ENCODE measurements at places on chromosomes 16 and 17. TPM values are rescaled to one million over a fixed set of nuclear protein-coding genes. Genes with fewer than 3 reads are reported as not detected.

- DNase-seq, result no peak
Measured at GRCh38 chr16:3074860-3075522, 9.6 kb downstream of the IL32 start.

DNA sequence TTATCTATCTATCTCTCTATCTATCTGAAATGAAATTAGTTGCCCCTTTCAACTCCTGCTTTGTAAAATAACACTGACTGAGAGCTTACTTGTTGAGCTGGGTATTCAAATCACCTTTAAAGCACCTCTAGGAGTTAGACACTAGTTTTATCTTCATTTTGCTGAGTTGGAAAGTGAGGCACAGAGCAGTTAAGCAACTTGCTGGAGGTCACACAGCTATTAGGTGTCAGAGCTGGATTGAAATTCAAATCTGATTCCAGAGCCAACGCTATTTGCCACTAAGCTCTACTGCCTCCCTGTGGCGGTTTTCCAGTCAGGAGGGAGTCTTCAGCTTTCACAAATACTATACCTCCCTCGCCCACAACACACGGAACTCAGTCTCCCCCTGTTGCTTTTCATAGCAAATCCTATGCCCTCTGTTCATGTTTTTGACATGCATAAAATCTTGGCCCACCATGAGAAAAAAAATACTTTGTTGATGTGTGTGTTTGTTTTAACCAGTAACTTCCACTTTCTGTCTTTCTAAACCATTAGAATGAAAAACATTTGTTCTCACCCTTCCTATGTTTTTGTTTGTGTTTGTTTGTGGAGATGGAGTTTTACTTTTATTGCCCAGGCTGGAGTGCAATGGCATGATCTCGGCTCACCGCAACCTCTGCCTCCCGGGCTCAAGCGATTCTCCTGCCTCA, 74.8 kb upstream of the SMURF2 start:
- DNase-seq, result peak; percentile 70

GRCh38 chr17:45440161-45440778, 7.6 kb upstream of the ARHGAP27 start:
- DNase-seq, result peak; percentile 25

The KCNJ18 gene
- total RNA-seq, result not detected

DNA sequence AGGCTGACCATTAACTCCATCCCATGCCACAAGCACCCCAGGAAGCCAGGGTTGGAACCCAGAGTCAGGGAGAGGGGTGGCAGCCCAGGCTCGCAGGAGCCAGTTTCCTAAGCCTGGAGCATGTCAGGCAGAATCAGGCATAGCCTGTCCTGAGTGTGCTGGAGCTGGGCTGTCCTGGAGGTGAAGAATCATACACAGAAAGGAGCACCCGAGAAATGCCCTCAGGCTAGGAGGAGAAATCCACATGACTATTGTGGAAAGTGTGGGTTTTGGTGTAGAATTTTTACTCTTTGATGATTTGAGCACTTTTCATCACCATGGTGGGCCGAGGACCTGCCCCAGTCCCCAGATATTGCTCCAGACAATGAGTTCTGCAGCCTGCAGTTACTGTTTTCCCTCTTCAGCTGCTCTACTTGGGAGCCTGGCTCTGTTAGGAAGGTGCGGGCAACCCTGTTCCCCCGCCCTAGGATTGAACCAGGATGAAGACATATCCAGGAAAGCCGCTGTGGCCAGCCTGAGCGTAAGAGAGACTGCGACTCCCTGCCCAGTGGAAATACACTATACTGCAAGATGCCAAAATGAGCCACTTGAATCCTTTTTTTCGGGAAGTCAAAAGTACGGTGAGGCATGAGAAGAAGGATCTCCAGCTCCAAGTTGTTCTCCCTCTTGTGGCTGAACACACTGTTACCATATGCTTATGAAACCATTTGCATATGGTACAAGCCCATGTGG, 29.0 kb upstream of the HEATR6 start:
- peak; percentile 70 for DNase-seq

- no peak for DNase-seq
Measured at GRCh38 chr17:80836971-80837481, 154.6 kb upstream of the CHMP6 start.

GRCh38 chr16:50742576-50743200, 802 bp downstream of the CYLD start:
- peak; percentile 29 for DNase-seq

DNA sequence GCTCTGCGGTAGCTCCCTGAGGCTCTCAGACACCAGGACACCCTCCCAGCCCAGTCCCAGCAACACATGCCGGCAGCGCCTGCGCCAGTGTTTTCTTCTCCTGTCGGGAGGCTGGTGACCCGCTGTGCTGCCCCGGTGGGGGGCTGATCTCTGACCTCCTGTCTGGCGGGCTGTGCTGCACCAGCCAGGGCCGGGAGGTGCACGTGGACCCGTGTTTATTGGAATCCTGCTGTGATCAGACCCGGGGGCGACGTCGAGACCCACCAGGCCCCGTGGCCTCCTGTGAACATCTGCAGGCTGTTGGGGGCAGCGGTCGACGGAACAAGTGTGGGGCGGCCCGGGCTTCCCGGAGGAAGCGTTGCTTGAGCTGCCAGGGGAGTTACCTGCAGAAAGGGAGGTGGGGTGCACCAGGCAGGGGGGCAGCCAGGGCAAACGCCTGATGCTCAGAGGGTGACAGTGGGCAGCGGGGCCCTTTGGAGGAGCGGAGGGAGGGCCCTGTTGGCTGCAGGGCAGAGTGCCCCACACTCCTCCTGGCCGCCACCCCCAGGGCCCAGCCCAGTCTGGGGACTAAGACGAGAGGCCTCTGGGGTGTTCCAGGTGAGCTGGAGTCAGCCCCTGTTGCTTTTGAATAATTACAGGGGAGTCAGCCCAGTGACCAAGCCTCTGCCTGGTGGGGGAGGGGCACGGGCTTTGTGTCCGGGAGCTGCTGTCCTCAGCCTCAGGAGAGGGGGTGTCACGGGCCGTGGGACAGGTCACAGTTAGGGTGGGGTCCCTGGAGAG, 2.3 kb upstream of the SSTR5 start:
- DNase-seq, result no peak

The MT1G gene
- total RNA-seq, result not detected

GRCh38 chr17:54770836-54771235, 129.8 kb upstream of the TOM1L1 start:
- DNase-seq, result no peak

GRCh38 chr16:2238838-2239675, 2.8 kb downstream of the DNASE1L2 start:
- DNase-seq, result peak; percentile 10

- DNase-seq, result no peak
Measured at GRCh38 chr17:4368341-4368740, 1.9 kb upstream of the UBE2G1 start.

The CACNG1 gene
- not detected for total RNA-seq

DNA sequence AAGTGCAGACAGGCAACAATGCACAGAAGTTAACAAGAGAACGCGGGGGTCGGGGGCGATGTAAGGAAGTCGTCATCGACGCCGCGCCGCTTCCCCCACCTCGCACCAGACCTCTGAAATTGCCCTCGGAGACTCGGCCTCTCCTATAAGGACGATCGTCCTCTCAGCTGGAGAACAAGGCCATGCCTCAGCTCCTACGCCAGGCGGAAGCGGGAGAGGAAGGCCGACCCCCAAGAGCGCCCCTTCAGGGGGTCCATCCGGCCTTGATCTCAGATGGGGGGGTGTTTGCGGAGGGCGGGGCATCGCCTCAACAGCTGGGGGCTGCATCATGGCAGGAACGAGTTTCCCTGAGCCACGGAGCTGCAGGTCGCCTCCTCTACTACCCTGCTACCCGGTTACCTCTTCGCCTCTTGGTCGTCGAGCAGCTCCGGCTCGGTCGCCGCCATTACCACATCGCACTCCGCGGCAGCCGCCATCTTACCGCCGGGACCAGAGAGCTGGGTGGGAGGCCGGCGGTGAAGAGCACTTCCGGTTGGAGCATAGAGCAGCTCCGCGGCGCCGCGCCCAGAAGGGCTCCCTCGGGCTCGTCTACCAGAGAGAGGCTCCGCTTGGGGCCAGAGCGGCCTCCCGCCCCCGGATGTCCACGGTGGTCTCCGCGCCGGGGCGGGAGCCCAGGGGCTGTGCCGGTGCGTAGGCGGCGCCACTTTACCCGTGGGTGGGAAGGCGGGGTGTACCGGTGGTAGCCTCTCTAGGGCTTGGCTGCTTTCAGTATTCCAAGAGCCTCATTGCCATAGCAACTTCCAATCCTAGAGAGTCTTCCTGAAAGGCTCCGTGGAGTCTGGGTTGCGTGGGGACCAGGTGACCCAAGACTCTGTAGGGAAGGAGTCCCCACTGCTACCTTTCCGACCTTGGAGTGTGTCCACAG, at the start of gene DNAJC7:
TSS of gene DNAJC7 (minus strand) at position 499 of the 925 bp plus-strand sequence. CDS start at position 476, 23 bp downstream.
- peak; percentile 88 for DNase-seq

The FBF1 gene
- 14.1 TPM for total RNA-seq

The EMP2 gene
- 6.8 TPM for total RNA-seq

GRCh38 chr17:73770849-73771229, 126.6 kb upstream of the SDK2 start:
- no peak for DNase-seq

DNA sequence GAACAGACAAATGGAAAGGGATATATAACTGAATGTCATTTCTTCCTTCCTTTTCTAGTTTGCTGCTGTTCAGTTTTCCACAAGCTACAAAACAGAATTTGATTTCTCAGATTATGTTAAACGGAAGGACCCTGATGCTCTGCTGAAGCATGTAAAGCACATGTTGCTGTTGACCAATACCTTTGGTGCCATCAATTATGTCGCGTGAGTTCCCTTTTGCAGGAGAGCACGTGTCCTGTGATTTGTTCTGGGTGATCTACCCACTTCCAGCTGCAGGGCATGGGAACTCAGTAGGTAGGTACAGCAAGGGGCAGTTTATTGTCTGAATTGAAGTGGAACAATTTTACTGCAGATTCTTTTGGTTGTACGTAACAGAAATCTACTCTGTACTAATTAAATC, 8.8 kb downstream of the ITGAL start:
- DNase-seq, result no peak

GRCh38 chr17:51256101-51256500, 3.7 kb downstream of the MBTD1 start:
- DNase-seq, result no peak

DNA sequence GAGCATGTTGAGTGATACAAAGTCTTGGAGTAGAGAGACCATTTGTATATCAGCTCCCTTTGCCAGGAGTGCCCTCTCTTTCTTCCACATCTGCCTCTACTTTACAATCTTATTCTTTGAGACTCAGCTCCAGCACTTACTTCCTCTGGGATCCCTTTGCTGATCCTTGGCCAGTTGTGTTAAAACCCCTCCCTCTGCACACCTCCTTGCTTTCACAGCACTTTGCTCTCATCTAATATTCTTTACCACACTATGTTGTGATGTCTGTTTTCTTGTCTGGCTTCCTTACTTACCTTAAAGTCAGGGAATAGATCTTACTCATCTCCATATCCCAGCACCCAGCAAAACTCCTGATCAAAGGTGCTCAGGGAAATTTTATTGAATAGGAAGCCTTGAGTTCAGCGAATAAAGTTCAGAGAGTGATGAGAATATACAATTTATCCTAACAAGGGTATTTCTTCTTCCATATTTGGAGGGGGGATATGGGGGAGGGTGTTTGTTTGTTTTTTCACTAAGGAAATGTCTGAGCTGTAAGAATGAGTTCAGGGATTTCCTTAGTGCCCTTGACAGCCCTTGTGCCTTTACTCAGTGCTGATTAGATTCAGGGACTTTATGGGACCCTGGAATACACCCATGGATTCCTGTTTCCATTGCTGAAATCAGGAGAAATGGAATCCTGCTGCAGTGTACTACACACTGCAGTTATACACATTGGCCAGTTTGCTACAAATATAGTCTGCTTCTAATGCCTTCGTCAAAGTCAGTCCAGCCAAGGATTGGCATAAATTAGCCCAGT, 32.0 kb downstream of the MRTFB start:
- no peak for DNase-seq

DNA sequence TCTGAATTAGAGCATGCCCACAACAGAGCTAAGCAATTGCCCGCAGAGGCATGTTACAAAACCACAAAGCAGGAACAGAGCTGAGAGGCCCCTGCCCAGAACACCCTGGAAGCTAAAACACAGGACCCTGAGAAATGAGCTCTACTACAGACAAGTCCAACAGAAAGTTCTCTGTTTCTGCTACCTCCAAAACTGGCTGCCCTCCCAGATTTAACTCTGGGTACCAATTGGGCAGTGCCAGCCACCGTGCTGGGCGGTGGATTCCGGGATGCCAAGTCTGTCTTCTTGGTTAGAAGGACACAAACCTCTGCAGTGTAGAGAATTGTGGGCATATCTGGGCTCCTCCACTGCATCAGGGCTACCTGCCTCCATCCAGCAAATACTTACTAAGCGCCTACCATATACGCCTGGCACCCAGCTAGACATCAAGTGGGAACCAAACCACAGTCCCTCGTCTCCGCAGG, 1.0 kb downstream of the CMTM4 start:
- no peak for DNase-seq

The MFAP4 gene
- 20.2 TPM for total RNA-seq

- no peak for DNase-seq
Measured at GRCh38 chr17:79835953-79836509, 3.2 kb downstream of the CBX4 start.

The CCL3 gene
- total RNA-seq, result not detected

The DBNDD1 gene
- total RNA-seq, result 1.7 TPM

The SYNRG gene
- 37.7 TPM for total RNA-seq

GRCh38 chr17:64216000-64216337, 47.1 kb downstream of the TEX2 start:
- peak; percentile 93 for DNase-seq

The HP gene
- not detected for total RNA-seq

The HOXB7 gene
- 0.18 TPM for total RNA-seq

The TNFRSF17 gene
- total RNA-seq, result not detected

The ITFG1 gene
- total RNA-seq, result 62.4 TPM

The ABCC11 gene
- total RNA-seq, result 0.09 TPM

DNA sequence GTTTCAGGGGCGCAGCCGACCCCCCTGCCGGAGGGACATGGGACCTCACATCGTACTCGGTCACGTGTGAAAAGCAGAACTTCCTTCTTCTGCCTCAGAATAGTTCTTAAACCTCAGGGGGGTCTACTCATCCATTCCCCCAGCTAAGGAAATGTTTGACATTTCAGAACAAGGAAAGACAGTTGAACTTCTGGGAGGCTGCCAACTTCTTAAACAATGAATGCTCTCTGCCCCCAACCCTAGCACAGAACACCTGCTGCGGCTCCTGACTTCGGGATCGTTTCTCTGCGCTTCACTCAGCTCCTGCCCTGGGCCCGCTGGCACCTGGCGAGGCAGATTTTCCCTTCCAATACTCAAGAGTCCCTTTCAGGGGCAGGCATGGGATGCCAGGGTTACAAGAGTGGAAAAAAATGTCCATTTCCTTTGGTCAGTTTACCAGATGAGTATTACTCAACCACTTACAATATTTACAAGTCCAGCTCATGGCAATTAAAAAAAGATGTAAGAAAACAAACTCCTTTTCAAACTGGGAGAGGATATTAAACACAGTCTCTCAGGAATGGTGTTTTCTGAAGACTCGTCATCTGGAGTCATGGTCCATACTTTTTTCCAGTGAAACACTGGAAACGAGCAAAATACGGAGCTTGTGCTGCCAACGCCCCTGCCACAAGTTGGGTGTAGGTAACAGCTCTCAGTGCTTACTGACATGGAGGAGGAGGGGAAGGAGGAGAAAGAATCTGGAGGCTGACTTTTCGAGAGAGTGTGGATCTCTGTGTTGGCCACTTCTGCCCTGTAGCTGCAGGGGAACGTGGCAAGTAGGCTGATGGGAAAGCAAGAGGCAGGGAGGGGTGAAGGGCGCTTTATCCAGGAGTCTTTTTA, 235.7 kb downstream of the NTN1 start:
- no peak for DNase-seq

GRCh38 chr16:66036793-66037715, 329.4 kb upstream of the CDH5 start:
- peak; percentile 96 for DNase-seq

Measured in fibroblast of the aortic adventitia (primary cell).